ENCODE measurements at places on chromosomes 13 and 19.

DNA sequence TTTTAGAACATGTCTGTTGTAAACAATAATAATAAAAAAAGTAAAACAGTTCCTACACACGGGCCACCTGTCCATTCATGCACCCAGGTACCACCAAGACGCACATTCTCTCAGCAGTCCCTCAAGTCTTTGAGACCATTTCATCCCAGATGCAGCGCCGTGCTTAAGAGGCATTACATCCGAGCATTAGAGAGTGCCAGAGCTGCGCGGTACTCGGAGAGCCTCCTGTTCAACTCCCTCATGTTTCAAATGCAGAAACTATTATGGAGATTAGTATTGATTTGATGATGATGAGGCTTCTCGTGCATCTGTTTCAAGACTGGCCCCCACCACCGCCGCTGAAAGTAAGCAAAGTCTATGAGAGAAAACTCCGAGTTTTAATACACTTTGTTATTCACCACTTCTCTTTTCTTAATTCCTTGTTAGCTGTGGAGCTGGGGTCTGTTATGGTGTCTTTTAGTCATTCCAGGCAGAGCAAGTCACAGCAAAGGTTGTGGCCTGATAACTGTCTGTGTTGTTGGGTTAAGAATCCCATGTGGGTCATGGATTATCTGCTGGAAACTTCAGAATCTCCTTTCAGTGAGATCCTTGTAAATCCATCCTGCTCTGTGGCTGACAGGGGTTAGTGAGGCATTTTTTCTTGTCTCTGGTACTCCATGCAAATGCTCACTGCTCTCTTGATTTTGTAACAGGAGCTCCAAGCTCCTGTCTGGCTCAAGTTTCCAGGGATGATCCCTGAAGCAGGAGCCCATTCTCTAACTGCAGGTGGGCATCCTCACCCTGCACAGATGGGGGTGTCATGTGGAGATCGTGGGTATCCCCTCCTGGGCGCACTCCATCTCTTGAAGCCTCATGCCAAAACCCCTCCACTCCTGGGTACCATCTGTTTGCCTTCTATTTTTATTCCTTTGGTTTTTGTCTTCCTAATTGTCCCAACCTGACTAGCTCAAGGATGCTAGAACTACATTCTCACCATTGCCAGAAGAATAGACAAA lies 74.9 kb upstream of the MTIF3 start:
- no peak for DNase-seq

DNA sequence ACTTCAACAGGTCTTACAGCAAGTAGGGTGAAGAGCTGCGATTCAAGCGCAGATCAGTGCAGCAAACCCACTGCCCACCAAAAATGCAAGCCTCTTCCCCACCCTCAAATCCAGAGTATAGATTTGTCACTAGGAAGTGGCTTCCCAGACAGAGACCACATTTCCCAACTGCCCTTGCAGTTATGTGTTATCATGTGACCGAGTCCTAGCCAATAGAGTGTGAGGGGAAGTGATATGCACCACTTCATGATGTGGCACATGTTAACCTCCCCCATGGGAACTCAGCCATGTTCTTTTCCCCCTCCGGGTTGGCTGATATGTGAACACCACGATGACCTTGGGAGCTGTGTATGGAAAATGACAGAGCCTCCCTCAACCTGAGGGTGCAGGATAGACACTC lies 50.8 kb downstream of the MBD3L2B start:
- DNase-seq = no peak

DNA sequence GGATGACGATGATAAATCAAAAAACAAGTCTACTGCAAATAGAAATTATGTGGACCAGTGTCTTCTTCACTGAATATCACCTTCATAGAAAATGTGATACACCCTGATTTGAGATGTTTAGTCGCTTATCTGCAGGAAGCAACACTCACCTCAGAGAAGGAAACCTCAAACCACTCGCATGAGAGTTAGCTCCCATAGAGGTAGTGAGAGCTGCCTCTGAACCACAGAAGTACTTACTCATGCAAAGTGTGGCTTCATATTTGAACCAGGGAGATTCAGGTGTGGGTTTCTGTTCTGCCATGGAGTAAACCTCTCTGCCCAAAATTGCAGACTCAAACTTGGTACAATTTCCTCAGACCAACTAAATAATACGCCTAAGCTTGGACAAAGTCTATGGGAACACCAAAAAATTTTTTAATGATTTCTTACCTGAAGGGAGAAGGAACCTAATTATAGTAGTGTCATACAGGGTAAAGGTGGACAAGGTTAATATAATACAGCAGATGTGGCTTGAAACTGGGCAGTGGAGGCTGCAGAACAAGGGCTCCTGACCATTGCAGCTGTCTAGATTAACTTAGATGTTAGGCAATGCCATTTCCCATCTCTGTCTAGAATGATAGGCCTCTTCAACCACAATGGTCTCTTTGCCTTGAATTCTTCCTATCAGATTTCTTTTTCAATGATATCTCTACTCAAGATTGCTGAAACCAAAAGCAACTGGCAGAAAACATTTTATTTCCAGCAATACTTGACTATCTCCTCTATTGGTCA lies 29.6 kb upstream of the RCBTB2 start:
- DNase-seq = peak; percentile 49

DNA sequence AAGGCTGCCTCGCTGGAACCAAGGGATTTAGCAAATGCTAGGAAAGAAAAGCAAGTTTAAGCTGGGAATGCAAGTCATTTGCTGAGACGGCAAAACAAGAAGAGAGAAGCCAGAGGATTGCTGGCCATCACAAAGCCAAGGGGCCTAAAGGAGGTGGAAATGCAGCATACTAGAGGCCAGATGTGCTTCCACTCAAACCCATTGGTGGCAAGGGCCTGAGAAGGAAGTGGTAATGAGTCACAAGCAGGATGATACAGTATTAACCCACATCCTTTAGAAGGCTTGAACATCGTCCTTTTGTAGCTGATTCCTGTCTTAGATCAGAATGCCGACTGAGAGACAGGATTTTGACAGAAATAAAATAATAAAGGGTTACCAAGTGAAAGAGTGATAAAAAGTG lies 68.2 kb downstream of the ITGBL1 start:
- DNase-seq = no peak

DNA sequence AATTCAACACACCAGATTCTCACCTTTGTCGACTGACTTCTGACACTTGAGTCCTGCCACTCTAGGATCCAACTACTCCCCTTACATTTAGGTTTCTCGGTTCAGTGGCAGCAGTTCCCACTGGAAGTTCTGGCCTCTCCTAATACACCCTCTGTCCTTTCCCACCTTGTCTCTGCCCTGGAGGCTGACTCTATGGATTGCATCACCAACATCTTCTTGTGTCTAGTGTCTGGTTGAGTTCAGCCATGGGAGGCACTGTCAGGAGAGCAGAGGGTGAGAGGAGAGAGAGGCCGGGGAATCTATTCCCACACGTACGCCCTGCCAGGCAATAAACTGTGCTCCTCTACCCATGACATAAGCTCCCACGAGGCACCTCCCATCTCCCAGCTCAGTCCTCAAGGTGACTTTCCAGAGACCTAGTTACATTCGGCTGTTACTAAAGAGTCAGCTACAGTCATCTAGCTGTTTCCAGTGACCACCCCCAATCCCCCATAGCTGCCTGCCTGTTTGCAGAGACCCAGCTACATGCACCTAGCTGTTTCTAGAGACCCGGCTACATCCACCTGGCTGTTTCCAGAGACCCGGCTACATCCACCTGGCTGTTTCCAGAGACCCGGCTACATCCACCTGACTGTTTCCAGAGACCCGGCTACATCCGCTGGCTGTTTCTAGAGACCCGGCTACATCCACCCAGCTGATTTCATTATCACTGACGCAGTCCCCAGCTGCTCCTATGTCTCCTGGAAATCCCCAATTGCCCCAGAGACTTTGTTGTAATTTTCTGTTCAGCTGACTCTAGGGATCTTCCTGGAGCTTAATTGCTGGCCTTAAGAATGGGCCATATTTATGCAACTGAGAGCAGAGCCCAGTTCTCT lies 8.1 kb upstream of the LILRB4 start:
- no peak for DNase-seq

DNA sequence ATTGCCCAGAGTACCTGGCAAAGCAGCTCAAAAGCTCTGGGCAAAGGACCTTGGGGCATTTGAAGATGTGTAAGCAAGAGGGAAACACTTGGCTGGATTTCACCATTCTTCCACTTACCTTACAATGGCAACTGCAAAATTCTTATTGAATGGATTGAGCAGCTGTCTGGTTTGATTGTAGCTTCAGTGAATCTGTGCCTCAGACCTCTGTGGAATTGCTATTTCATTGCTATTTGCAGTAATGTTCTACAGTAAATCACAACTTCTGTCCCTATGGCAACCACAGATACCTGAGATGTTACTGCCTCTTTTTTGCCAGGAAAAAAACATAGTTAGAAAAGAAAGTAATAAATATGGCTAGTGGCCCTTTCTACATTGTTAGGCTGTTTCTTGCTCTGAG lies 519.5 kb downstream of the SUCLA2 start:
- DNase-seq = no peak

GRCh38 chr13:51311231-51311630 lies 28.3 kb upstream of the SERPINE3 start:
- no peak for DNase-seq

DNA sequence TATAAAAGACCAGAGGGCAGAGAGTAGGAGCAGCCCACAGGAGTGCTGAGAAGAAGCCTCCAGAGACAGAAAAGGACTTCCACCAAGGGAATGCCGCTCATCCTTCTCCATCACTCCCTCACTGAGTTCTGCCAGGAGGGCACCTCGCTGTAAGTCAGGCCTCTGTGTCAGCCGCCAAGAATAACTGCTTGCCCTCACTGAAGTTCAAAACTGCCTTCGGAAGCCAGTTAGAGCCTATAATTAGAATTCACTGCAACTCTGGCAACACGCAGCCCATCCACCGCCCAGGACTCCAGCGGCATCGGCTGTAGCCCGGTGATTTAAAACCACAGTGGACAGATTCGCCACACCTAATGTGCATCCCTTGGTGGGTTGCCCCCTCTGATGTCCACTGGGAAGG lies 281.8 kb upstream of the ZNF507 start:
- no peak for DNase-seq

GRCh38 chr19:45211751-45212381 lies 33.3 kb downstream of the BLOC1S3 start:
- DNase-seq = no peak

- no peak for DNase-seq
These were observed 495.9 kb downstream of the GPC5 start for GRCh38 chr13:91894316-91894715.

- no peak for DNase-seq
These were observed 21.7 kb downstream of the ZNF613 start for GRCh38 chr19:51948975-51949374.

- no peak for DNase-seq
These were observed 123.2 kb downstream of the ENOX1 start for GRCh38 chr13:43663474-43664090.

DNA sequence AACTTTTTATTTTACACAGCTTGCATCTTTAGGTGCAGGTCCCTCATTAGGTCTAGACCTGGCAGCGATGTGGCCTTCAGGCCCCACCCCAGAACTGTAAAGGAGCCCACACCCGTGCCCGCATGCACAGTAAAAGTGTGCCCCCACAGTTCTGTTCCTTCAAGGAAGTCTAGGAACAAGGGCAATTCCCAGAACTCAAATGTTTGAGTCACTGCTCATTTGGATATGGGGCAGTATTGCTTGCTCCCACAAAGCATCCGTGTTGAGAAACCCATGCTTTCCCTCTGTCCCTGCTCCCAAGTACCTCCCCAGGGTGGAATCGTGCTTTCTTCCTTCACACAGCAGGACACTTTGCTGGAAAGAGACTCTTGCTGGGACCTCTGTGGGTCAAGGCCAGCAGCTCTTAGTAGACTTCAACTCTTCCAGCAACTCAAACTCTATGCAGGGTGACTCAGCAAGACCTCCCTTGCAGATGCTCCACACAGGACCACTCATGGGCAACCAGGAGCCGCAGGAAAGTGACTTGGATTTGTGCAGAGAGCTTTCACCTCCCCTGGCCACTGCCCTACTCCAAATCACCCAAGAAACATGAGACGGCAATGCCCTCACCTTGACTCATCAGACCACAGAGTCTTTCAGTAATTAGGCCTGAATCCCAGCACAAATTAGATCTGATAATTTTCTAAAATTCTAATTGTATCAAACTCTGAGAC lies 12.3 kb downstream of the SLC7A1 start:
- DNase-seq = no peak

DNA sequence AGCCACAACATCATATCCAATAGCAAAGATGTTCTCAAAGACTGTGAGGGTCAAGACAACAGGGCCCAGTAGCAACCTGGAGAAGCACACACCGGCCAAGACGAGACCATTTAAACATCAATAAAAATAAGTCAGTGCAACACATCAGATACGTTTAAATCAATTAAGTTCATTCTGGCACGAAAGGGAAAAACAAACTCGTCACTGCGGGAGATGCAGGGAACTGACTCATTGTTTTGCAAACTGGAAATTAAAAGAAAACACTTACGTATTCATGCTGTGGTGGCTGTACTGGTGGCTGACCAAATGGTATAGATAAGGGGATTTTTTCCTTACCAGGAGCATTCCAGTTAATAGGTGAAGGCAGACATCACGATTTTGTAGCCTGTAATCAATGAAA lies 26.3 kb upstream of the SLC15A1 start:
- no peak for DNase-seq

GRCh38 chr13:23715092-23715761 lies 145.0 kb downstream of the TNFRSF19 start:
- no peak for DNase-seq

DNA sequence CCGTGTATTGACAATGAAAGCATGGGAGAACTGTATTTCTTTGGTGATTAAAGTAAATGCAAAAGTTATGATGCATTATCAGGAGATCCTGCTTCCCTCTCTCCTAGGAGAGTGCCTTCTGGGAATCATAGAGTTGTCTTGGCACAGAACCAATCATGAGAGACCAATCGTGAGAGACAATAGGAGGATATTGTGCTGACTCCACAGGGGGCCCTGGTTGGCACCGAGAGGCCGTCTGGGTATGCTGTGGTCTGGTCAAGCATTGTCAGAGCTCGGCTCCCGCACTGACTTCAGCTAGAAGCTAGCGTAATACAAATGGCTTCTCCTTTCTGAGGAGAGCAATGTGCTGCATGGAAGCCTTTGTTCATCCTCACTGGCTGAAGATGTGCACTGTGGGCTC lies 131.5 kb upstream of the GJB6 start:
- DNase-seq = no peak

DNA sequence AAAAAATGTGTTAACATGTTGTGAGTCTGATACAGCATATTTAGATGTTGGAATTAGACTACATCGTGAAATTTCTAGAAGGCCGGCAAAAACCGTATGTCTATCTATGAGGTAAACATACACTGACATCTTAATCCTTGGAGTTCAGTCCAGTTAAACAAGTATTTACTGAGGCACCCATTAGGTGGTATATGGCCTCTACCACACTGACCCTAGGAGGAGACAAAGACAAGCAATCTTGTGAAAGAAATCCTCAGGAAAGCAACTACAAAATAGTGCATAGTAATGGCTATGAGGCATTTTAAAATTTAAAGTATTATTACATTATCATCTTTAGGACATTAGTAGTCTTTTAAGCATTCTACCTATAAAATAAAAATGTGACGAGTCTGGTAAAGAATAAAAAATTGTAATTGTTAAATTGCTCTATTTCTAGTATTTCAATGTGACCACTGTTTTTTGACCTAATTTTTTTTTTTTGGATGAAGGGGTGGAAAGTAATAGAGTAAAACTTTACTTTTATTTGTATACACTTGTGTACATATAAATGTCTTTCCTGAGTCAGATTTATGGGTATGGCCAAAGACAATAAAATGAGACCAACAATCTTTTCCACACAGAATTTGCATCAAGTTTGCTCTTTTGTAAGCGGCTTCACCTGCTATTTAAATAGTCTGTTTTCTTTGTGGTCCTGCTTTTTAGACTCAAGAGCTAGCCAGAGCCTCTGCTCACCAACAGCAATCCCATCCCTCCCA lies 50.5 kb downstream of the KATNAL1 start:
- no peak for DNase-seq

GRCh38 chr19:55117663-55118391 lies 390 bp upstream of the PPP1R12C start:
- peak; percentile 97 for DNase-seq
